Naive thymus-derived CD8-positive, alpha-beta T cell (primary cell): ENCODE measurements at places on chromosomes 7 and 10.

DNA sequence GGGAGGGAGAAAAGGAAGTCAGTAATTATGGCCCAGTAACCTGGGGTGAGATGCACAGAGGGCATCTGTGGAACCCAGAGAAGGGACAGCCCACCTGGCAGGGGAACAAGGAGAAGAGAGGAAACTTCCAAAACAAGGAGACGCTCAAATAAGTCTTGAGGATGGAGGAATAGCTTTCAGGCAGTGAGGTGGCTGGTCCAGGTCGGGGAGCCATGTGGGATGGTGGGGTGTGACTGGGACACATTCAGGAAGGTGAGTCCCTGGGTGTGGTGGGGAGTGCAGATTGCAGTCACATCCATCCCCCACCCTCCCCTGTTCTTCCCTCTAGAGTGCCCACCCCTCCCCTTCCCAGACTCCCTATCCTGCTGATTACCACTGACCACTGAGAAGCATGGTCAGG is 175.4 kb downstream of the GRID1 start:
- DNase-seq: no peak

- no peak for DNase-seq
Measured at GRCh38 chr7:105524840-105525239, 2.8 kb upstream of the PUS7 start.

DNA sequence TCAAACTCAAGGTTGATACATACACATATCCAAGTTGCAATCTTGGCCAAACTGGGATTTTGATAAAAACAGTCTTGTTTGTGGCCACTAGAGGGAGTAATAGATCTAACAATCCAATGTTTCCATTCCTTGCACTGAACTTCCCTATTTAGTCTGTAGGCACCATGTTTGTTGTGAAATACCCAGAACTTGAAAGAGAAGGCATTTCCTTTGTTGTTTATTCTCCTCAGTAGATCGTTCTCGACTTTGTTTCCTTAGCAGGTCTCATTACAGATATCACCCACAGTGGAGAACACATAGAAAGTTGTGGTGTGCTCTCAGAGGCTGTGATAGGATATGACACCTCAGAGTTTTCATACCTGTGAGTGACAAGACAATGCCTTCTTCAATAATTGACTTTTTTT is 70.3 kb upstream of the MXI1 start:
- DNase-seq: no peak

DNA sequence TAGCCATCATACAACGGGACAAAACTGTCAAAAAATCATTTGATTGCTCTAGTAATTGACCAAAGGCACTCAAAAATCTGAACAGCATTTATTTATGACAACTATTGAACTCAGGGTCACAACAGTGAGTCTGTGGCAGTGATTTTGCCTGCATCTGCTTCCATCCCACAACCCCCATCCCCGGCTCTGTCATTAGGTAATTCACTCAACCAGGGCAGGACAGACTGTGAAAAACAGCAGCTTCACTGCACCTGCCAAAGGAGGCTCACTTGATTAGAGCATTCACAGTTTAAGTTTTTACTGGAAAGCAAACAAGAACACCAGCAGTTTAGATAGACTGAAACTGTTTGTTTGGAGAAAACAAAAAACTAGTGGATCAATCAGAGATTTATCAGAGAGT is 22.2 kb downstream of the NRCAM start:
- no peak for DNase-seq

DNA sequence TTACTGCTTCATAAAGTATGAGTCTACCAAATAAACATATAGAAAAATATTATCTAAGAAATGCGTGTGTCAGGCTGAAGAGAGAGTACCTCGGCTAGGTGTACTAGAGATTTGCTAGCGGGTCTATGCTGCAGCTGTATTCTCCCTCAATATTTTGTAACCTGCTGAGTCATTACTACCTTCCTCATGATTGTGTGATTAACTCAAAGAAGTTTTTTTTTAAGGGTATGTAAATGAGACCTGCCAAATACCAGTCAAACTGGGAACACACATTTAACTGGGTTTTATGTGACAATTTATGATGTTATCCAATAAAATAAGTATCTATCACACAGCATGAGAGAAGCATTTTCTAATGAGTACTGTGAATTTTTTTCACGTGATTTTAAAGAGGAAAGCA is 180.4 kb downstream of the RNF133 start:
- no peak for DNase-seq

GRCh38 chr7:96786261-96786997 is 76.8 kb upstream of the SEM1 start:
- DNase-seq: no peak

GRCh38 chr10:7297094-7297493 is 113.7 kb downstream of the SFMBT2 start:
- no peak for DNase-seq

- no peak for DNase-seq
Measured at GRCh38 chr7:40544871-40545303, 410.1 kb downstream of the SUGCT start.

DNA sequence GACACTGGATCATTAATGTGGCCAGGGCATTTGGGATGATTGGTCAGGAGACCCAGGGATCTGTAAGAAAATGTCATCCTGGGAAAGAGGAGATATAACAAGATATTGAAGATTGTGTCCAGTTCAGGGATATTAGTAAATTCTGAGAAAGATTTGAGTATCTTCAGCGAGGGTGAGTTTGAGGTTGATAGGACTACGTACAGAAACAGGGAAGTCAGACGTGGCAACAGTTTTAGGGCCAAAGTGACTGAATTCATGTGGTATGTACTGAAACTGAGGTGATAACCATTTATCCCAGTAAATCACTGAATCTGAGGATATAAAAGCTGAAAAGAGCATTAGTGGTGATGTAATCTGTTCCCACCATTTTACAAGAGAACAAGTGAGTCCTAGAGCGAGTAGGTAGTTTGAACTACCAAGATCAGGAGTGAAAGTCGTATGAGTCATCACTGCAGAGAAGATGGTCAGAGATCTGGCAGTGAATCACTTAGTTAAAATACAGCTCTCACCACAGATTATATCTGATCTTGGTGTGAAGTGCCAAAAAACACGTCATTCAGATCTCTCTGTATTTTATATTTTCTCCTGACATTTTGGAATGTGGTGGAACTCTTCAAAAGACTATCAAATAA is 220.5 kb downstream of the CDK14 start:
- DNase-seq: no peak

GRCh38 chr10:23364378-23364777 is 19.8 kb upstream of the C10orf67 start:
- no peak for DNase-seq

GRCh38 chr10:130761788-130762301 is 549.7 kb downstream of the TCERG1L start:
- DNase-seq: no peak

DNA sequence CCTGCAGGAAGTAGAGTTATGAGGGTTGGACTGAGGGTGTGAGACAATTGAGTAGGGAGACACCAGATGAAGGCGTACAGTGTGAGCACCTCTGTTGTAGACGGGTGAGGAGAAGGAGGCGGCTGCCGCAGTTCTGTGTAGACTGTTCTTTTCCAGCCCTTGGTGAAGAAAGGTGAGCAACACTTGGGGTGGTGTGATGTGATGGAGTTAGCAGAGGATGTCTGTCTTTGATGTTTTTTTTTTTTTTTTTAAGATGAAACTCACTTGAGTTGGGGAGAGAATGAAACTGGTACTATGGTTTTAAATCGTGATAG is 42.8 kb upstream of the RNF216 start:
- peak; percentile 61 for DNase-seq

DNA sequence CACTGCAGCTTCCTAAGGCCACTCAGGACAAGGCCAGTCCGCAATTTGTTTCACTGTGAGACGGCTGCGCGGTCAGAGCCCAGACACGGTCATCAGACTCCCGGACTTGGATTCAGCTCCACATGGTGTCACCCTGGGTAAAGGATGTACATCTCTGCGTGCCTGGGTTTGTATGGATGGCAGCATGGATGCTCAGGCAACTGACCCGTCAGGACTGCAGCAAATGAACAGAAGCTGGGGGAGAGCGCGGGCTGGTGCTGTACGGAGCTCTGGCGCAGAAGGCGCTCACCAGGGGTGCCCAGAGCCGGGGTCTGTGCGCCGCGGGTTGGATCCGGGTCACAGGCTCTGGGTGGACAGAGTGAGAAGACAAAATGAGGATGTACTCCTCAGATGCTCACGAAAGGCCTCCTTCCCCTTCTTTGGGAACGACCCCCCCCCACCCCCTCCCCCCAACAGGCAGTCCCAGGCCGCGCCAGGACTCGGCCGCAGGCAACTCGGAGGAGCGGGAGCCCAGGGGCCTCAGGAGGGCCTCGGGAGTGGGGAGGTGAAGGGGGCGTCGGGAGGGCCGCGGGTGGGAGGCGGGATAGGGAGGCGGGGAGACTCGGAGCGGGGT is 92.4 kb downstream of the CXCL12 start:
- DNase-seq: no peak

GRCh38 chr7:98831641-98832221 is 38.1 kb downstream of the TMEM130 start:
- no peak for DNase-seq

DNA sequence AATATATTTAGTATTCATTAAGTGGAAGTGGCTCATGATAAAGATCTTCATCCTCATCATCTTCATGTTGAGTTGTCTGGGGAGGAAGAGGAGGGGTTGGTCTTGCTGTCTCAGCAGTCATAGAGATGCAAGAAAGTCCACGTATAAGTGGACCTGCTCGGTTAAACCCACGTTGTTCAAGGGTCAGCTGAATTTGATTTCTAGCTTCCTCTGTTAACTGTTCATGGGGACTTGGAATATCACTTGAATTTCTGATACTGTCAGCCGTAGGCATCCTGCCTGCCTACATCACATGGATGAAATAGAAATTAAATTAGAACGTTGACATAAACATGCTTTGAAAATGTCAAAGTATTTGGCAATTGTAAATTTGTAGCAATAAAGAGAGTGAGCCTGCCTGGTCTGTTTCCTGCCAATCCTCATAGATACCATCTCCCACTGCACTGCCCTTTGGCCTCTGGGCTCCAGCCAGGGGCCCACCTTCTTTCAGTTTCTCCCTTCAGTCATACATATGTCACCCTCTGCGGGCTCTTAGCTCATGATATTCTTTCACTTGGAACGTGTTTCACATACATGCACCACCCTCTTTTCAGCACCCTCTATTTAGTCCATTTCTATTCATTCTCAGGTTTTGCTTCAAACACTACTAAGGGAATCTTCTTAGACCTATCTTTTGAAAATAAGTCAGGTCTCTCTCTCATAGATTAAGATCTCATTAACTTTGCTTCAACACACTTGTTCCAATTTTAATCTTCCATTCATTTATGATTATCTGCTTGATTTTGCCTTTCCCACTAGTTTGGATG is 376.3 kb downstream of the IPMK start:
- DNase-seq: no peak

- no peak for DNase-seq
Measured at GRCh38 chr7:130794619-130794922, 60.6 kb upstream of the KLF14 start.

- no peak for DNase-seq
Measured at GRCh38 chr10:29280488-29280840, 8.4 kb upstream of the LYZL1 start.

GRCh38 chr7:455110-455928 is 64.3 kb downstream of the PDGFA start:
- DNase-seq: no peak

DNA sequence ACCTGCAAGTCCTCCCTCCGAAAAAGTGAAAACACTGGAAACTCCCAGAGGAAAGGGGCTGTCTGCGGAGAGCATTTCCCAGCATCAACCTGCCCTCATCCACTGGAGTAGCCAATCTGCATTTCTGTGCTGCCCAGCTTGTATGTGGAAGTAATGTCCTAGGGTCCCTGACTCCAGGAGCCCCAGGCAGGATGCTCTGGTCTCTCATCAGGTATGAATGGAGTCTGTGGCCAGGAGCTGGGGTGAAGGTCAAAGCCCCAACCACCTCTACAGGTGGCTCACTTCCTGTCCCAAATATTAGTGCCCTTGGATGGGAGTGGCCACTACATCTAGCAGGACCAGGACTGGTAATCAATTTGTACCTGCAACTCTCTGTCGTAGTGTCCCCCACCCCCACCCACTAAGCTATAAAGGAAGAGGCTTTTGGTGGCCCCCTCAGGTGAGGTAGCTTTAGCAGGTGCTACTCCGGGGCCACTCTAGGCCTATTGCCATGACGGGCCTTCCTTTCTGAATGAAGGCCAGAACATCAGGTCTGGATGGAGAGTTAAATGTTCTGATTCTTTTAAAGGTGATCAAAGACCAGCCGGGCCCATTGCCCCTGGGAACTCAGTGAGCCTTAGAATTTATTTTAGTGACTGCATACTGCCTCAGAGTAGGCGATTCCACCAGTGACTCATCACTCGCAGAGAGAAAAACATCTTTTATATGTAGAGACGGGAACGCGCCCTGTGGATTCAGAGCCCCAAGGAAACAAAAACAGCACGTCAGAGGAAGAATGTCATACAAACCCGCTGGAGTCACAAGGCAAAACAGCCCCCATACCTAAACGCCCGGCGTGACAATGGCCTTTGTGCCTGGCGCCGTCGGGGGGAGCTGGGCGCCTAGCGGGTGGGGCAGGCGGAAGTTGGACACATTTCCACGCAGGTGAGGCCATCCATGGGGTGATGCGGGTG is 13.0 kb downstream of the EN2 start:
- DNase-seq: no peak

- DNase-seq: no peak
Measured at GRCh38 chr7:46993396-46993795, 588.5 kb downstream of the TNS3 start.

GRCh38 chr10:11414314-11415038 is 197.0 kb downstream of the USP6NL start:
- no peak for DNase-seq

DNA sequence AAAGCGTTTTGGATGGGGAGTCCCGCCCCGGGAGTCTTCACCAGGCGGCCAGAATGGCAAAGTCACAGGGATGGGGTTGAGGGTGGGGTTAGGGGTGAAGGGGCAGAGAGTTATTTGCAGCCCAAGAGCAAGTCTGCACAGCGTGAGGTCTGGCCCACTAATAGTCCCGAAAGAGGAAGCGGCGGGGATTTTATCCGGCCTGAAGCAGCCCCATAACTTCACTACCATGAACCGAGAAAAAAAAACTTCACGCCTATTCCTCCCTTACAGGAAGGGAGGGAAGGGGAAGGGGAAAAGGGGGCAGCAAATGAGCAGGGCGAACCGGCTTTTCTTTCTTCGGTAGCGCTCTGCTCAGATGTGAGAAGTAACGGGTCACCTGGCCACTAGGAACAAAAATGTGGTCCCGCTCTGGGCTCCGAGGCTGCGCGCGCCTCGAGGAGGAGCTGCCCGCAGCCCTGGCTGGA is 712 bp downstream of the ITPRIP start:
- no peak for DNase-seq

DNA sequence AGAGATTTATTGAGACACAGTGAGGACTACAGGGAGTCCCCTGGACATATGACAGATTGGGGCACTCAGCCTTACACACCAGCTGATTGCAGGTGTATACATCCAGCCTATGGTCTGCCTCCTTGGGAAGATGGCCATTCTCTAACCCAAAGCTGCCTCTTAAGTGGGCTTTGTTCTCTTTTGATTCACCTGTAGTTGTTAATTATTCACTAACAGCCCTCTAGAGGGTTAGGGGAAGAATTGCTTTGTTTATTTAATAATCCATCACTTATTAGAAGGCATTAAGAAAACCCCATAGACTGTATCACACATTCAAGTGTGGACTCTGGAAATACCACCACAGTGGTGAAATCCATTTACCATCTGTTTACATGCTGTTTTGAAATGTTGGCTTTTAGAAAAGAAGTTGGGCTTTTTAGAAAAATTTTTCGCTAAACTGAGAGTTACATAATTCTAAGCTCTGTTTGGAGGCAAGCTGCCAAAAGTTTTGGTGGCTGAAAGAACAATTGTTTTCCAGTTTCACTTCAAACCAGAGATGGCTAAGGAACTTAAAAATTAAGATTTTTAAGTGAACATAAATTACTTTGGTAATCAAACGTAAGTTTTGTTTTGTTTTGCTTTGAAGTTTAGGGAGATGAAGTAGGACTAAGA is 379.1 kb downstream of the ADRA2A start:
- no peak for DNase-seq
